T-helper 22 cell (primary cell): ENCODE measurements at places on chromosomes 11 and 22.

- no peak for DNase-seq
Measured at GRCh38 chr11:88104408-88104807, 70.8 kb downstream of the RAB38 start.

DNA sequence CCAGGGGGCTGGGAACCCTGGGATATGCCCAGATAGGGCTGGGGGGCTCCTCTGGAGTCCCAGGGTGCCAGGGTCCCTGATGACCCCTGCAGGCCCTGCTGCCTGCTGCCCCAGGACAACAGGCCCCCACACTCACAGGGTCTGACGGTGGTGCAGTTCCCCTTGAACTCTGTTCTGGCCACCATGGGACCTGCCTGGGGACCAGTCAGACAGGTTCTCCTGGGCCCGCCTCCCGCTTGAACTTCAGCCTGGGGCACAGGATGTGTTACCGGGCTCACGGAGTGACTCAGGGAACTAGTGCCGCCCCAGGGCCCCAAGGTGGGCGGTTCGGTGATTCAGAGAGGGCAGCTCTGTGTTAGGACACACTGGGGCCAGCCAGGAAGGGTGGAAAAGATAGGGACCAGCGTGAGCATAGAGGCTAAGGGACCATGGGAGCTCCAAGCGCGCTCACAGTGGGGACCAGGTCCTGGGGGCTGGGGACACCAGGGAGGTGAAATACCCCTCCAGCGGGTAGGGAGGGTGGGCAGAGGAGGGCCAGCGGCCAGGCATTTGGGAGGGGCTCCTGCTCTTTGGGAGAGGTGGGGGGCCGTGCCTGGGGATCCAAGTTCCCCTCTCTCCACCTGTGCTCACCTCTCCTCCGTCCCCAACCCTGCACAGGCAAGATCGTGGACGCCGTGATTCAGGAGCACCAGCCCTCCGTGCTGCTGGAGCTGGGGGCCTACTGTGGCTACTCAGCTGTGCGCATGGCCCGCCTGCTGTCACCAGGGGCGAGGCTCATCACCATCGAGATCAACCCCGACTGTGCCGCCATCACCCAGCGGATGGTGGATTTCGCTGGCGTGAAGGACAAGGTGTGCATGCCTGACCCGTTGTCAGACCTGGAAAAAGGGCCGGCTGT, 21.5 kb upstream of the TXNRD2 start:
- DNase-seq: no peak

GRCh38 chr22:49997251-49997599, 15.3 kb downstream of the IL17REL start:
- DNase-seq: no peak

DNA sequence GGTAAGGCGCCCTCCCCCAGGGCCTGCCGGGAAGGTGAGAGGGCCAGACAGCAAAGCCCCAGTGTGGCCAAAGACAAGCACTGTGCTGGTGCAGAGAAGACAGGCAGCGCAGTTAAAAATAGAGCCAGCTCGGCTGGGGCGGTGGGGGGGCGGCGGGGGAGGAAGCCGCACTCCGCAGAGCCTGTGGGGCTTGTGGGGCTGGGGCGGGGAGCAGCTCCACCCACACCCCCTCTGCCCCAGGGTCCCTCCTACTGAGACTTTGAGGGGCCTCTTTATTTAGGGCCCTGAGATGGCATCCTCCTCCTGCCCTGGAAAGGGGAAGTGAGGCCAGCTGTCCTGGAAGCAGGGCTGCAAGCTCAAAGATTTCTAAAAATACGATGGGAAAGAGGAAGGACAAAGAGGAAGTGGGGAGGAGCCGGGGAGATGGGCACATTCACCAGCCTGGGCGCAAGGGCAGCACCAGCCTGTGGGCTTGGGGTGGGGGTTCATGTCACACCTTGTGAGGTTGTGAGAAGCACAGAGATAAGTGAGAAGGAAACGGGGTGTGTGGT, 2.6 kb downstream of the CYTH4 start:
- DNase-seq: peak; percentile 31

GRCh38 chr11:76459299-76459698, 14.5 kb downstream of the EMSY start:
- DNase-seq: no peak

DNA sequence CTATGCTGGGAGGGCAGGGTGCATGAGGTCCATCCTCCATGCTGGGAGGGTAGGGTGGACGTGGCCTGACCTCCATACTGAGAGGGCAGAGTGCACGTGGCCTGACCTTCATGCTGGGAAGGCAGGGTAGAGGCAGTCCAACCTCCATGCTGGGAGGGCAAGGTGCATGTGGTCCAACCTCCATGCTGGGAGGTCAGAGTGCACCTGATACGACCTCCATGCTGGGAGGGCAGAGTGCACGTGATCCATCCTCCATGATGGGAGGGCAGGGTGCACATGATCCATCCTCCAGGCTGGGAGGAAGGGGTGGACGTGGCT, 622.2 kb downstream of the BRD1 start:
- no peak for DNase-seq

- DNase-seq: no peak
Measured at GRCh38 chr22:49699476-49699875, 128.2 kb downstream of the BRD1 start.

- DNase-seq: no peak
Measured at GRCh38 chr22:44680481-44680894, 21.5 kb upstream of the PRR5 start.

DNA sequence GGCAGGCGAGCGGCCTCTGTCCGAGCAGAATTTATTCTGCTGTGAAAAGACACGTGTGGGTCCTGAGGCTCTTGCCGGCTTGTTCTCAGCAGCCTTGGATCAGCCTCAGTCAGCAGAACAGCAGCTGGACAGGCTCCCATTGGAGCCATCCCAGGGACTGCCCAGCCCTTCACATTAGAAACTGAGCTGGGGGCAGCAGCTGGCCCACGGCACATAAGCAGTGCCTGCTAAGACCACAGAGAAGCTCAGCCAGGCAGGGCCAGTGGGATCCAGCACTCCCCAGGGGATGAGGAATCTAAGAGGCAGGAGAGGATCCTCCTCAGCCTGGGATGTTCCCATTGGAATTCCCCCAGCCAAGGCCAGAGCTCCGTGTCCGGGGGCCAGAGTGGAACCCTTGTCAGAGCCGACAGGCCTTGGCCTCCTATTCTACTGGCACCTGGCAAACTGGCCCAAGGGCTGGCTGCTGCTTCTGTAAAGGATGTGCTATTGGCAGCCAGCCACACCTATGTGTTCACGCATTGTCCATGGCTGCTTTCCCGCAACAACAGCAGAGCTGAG, 18.2 kb downstream of the RTN4R start:
- DNase-seq: no peak

- DNase-seq: no peak
Measured at GRCh38 chr11:128219731-128220120, 367.6 kb downstream of the ETS1 start.

DNA sequence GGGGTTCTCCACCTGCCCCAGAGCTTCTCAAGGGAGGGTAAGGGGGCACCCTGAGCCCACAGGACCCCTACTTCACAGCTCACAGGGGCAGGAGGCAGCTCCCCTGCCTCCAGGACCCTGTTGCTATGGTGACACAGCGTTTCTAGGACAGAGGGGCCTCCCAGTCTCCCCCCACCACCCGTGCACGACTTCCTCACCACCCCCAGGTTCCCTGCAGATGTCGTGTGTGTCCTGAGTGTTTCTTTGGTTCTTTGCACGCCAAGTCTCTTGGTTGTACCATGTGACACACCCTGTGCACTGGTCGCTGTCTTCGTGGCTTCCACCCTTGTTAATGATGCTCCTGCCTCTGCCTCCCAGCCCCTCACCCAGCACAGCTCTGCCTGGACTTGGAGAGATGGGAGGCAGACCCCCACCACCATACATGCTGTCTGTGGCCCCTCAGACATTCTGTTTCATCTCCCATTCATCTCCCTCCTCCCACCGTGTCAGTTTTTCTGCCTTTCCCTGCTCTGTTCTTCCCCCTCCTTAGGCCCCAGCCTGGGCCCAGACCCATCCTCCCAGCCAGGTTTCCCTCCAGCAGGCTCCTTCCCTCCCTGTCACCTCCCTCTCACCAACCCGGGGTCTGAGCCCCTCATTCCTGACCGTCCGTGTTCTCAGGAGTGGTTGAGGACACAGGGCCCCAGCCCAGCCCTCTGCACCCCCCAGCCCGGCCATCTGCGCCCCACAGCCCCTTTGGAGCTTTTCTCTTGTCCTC, 24.5 kb upstream of the RAB1B start:
- no peak for DNase-seq

GRCh38 chr11:44872556-44872955, 78.1 kb downstream of the TP53I11 start:
- DNase-seq: no peak

- no peak for DNase-seq
Measured at GRCh38 chr11:47395223-47396048, 13.0 kb upstream of the SLC39A13 start.

DNA sequence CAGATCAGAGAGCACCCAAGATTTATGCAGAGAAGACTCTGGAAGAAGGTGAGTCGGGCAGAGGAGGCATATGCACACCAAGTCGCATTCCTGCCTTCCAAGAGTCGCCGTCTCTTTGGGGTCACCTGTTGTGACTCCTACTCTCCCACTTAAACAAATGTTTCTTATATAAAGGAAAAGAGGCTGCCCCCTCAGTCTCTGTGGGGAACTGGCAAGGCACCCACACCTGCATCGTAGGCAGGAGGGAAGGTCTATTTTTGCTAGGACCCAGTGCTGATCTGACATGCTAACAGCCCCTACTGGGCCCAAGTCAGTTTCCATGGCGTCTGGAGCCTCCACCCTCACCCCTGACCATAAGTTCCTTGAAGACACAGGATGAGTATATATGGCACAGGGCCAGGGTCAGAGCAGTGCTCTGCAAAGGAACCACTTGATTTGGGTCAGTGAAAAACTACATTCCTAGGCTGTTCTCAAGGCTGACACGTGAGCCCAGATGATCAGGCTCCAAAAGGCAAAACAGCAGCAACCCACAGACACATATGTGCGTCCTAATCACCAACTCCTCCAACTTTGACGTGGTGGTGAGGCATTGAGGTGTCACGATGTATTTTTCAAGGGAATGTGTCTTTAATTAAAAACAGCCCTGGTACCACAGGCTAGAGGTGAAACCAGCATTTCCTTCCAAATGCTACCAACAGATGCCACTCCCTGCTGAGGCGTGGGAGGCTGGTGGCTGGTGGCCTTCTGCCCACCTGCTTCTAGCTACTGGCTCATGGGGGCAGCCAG, 55.6 kb upstream of the CSNK2A3 start:
- no peak for DNase-seq

DNA sequence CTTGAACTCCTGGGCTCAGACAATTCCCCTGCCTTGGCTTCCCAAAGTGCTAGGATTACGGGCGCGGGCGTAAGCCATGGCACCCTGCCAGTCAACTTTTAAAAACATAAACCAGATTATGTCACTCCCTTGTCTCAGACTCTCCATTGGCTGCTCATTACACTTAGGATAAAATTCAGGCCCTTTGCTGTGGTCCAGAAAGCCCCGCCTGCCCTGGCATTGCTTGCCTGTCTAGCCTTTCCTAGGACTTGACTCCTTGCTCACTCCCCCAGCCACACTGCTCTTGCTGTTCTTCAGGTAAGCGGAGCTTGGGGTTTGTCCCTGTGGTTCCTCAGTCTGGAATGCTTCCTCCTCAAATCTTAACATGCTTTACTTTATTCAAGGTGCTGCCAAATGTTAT, 30.5 kb downstream of the DIXDC1 start:
- no peak for DNase-seq

DNA sequence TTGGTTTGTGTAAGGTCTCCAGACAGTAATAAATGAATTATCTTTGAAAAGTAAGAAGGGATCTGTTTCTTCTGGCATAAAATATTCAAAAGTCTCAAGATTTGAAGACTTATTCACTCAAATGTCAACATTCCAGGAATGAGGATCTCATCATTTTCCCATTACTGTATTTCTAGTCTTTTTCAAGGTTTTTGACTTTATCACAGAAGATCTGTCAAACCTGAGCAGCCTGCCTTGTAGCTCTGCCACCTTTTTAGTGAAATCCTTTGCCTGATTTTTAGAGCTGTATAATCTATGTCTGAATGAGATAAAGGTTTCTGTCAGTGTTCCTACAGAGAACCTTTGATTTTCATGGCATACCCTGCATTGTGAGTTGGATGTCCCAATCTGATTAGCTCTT, 4.0 kb downstream of the OR51F2 start:
- DNase-seq: no peak

DNA sequence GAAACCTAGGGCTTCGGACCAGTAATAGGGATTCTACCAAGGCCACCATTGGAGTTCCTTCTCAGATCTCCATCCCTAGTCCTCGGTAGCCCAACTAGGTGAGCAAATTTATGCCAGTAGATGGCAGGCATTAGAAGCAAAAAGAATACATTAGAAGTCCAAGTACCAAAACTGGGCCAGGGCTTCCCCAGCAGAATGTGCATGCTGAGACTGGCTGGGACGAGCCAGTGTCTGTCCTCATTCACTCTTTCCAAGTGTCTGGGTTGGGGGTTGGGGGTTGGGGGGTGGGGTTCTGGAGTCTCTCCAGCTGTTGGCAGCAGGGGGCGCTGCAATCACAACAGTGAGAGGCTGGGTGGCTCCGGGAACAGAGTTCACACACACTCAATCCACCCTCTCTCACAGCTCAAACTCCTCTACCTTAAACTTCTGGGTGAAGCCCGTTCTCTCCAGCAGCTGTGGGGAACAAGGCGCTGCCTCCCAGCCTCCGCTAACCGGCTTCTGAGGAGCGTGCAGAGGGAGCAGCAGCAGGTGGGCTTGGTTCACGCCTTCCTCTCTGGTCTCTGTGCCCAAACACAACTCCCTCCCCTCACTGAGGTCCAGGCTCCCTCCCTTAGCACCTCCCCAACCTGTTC, 57.5 kb downstream of the BTG4 start:
- DNase-seq: no peak

- DNase-seq: no peak
Measured at GRCh38 chr11:15493921-15494620, 379.3 kb downstream of the INSC start.

GRCh38 chr11:72389116-72389515, 45.2 kb downstream of the CLPB start:
- no peak for DNase-seq

GRCh38 chr11:95229993-95230809, 801 bp downstream of the SESN3 start:
- DNase-seq: peak; percentile 9

DNA sequence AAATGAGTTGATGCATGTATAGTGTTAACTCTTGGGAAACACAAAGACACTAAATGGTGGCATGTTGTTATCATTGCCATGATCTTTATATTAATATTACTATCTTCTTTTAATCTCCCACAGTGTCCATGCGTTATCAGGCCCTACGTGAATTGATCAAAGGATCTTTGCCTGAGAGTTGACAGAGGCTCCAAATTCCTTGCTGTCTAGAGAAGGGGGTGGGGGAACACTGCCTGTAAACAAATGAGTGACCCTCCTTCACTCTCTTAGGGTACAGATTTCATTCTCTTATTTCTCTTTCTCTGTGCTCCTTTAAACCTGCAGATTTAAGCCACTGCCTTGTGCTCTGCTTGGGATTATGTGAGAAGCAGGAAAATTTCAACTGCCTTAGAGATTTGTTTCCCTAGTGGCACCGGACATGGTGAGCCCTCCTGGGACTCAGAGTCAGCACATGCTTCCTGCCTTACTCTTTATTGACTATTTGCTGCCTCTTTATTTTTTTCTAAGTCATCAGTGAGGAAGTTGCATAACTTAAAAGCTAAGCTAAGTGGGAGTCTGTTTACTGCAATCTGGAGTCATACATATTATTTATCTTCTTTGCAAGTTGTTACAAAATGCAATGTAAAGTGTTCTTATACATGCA, 122.9 kb downstream of the MAML2 start:
- no peak for DNase-seq
